RKO (cell line): ENCODE measurements at places on chromosomes 4 and X.

DNA sequence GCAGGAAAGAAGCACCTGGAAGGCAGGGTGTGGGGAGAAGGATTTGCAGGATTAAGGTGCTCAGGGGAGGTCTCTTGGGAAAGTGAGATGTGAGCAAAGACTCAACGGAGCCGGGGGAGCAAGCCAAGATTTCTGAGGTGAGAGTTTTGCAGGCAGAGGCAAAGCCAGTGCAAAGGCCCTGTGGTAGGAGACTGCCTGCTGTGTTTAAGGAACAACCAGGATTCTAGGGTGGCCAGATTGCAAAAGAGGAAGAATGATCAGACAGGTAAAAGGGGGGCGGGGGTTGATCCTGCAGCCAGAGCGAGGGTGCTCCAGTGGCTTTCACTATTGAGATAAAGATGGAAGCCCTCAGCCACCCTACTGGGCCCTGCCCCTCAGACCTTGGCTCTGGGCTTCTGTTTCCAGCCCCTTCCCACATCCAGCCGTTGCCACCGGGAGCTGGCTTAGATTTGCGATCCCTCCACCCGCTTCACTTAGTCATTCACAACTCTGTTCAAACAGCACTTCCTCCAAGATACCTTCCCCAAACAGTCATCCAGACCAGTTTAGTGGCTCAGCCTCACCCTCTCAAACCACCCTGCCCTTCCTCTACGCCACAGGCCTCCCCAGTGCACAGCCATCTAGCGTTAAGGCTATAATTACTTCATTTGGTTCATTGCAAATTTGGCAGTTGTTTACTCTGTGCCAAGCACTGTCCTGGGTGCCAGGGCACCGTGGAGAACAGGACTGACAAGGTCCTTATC is 23.3 kb upstream of the BCOR start:
- no peak for DNase-seq

- DNase-seq = no peak
Observed at GRCh38 chr4:95728145-95728544, 111.7 kb upstream of the PDHA2 start.

DNA sequence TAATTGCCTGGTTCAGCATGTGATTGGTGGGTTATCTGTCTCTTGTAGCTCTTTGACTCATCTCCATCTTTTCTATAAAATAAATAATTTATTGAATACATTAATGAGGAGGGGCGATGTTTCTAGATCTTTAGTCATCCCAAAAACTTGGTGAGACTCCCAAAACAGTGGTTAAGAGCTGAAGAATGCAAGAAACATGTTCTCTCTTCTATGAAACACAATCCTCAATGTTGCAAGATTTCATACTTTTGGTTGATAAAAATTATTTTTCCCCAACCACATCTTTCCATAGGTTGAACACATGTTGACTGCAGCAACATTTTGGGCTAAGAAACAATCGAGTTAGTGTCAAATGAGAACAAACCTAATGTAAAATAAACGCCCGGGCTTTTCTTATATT is 1.2 kb upstream of the TMEM47 start:
- DNase-seq = no peak

GRCh38 chrX:136880003-136880451 is 498 bp downstream of the RBMX start:
- peak; percentile 24 for DNase-seq

- no peak for DNase-seq
Observed at GRCh38 chr4:151883747-151884146, 122.9 kb upstream of the GATB start.

GRCh38 chr4:128228845-128229795 is 58.5 kb downstream of the PGRMC2 start:
- no peak for DNase-seq

DNA sequence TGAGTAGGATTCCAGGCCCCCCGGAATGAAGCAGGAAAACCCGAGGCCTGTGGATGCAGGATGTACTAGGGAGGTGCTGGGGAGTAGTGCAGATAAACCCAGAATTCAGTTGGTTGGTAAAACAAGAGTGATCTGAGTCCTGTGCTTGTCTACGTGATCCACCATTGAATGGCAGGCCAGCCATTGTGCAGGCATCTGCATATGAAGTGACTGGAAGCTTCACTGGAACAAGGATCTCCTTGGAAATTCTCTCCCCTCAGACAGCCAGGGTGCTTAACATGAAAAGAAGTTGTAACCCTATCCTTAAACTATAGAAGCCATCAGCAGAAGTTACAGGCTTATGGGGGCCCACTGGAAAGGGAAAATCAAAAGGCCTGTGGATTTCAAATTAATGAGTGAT is 656 bp upstream of the GSPT2 start:
- no peak for DNase-seq

GRCh38 chrX:42978655-42979379 is 200.9 kb upstream of the PPP1R2C start:
- no peak for DNase-seq

GRCh38 chr4:38925492-38926413 is 58.1 kb downstream of the FAM114A1 start:
- DNase-seq = no peak

DNA sequence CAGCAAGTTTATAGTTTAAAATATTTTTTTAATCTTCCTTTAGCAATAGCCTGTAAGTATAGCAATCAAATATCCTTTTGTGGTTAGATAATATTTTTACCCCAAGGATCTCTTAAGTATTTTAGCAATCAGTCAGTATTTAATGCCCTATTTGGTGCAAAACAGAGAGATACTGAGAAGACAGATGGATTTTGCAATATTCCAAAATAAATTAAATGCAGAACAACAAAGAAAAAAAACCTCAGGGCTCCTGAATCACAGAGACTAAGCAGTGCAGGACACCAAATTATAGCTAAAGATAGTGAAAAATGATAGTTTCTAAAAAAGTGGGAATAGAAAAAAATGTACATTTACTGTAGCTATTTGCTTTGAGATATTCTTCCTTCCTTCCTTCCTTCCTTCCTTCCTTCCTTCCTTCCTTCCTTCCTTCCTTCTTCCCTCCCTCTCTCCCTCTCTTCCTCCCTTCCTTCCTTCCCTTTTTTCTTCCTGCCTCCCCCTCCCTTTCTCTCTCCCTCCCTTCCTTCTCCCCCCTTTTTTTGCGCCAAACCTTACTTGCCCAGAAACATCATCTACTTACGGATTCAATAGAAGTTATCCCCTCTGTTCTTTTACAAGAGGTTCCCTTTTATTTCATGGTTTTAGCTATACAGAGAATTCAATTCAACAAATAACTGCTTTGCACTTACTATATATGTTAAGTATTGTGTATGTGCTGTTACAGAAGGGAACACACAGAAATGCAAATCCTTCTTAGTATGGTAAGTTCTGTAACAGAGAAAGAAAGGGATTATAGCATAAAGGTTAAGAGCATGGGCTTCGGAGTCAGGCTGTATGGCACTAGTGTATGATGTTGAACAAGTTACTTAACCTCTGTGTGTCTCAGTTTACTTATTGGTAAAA is 219.0 kb downstream of the CPE start:
- no peak for DNase-seq

GRCh38 chrX:40834225-40834624 is 98.9 kb upstream of the MED14 start:
- DNase-seq = no peak

GRCh38 chr4:28451346-28451745 is 1590.7 kb downstream of the STIM2 start:
- no peak for DNase-seq

GRCh38 chr4:17315459-17315858 is 196.4 kb downstream of the QDPR start:
- no peak for DNase-seq

- no peak for DNase-seq
Observed at GRCh38 chrX:10769696-10770619, 149.6 kb upstream of the MID1 start.

DNA sequence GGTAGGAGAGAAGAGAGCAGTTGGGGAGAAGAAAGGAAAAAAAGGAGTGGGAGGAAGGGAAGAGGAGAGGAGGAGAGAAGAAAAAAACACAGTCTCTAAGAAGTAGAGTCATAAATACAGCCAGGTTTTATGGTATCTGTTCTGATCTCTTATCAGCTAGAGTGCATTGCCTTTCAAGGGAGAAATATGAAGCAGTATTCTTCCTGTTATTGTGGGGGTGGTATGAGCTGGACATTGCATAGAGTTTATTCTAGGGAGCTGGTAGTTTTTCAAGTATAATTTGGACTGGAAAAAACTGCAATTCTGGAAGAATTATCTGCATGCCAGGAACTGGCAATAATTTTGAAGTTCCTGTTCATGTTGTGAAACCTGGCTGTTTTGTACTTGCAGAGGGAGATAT is 54.9 kb upstream of the TAB3 start:
- no peak for DNase-seq

DNA sequence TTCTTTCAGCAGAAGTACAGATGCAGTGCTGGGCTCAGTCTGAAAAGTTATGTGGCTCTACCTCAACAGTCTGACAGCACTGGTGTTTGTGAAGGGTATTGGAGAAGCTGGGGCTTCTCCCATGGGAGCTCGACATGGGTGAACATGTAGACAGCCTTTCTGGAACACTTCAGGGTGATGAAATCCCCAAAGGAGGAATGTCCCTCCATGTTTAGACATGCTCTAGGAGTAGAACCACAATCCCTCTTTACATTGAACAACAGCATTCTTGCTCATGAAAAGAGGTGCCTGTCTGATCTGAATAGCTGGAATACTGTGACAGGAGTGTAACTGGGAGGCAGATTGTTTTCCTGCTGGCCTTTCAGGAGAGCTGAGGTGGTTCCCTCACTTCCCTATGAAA is 53.8 kb upstream of the NAP1L2 start:
- no peak for DNase-seq
